Smooth muscle cell of trachea (primary cell): ENCODE measurements at places on chromosomes 16 and 17. TPM values are rescaled to one million over a fixed set of nuclear protein-coding genes. Genes with fewer than 3 reads are reported as not detected.

SEPTIN1 gene
- 0.50 TPM in 1 of 2 replicates, not detected in the other for total RNA-seq

ACLY gene
- 171 and 230 TPM in 2 replicates for total RNA-seq

ZNF764 gene
- total RNA-seq = 6.3 and 6.5 TPM in 2 replicates

KRT31 gene
- not detected in 2 replicates for total RNA-seq

TMEM88 gene
- 0.17 and 0.44 TPM in 2 replicates for total RNA-seq

EEF2KMT gene
- total RNA-seq = 7.1 and 10.8 TPM in 2 replicates

GRB7 gene
- total RNA-seq = 0.17 and 0.44 TPM in 2 replicates

HAS3 gene
- total RNA-seq = 0.66 and 1.5 TPM in 2 replicates

VASN gene
- total RNA-seq = 122 and 273 TPM in 2 replicates

CLEC18A gene
- 0.33 and 0.58 TPM in 2 replicates for total RNA-seq
